HCT116 (cell line): ENCODE measurements at places on chromosomes 4 and X.

- DNase-seq, result peak; percentile 67
Measured at GRCh38 chrX:65871671-65872311, 168.1 kb downstream of the VSIG4 start.

DNA sequence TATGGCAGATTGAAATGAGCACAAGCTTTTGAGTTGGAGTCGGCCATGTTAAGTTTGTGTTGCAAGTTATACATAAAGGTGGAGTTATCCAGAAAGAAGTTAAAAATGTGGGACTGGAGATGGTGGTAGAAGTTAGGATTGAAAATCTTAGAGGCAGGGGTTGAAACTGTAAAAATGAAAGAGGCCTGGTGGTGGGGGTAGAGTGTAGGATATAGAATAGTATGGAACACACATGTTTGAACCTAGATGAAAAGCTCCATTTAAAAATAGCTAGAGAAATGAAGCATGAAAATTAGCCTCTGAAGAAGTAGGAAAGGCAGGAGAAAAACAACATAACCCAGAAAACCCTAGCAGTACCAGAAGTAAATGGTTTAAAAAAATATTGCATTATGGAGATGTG, 131.8 kb upstream of the ENPEP start:
- DNase-seq, result peak; percentile 3

DNA sequence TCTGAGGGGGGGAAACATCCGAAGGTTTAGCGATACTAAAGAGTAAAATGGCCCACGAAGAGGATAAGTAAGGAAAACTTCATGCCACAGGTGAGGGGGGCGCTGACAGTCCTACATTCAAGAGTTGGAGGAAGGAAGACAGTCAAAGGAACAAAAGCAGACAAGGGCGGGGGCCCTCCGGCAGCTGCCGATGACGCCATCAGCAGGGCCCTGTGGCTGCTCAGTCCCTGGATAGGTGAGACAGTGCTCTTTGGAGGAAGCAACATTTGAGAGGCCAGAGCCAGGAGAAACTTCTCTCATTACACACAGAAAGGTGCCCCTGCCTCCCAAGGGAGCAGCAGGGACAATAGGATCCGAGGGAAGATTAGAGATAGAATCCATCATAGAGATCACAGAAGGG, 41.5 kb downstream of the RAB40AL start:
- no peak for DNase-seq

DNA sequence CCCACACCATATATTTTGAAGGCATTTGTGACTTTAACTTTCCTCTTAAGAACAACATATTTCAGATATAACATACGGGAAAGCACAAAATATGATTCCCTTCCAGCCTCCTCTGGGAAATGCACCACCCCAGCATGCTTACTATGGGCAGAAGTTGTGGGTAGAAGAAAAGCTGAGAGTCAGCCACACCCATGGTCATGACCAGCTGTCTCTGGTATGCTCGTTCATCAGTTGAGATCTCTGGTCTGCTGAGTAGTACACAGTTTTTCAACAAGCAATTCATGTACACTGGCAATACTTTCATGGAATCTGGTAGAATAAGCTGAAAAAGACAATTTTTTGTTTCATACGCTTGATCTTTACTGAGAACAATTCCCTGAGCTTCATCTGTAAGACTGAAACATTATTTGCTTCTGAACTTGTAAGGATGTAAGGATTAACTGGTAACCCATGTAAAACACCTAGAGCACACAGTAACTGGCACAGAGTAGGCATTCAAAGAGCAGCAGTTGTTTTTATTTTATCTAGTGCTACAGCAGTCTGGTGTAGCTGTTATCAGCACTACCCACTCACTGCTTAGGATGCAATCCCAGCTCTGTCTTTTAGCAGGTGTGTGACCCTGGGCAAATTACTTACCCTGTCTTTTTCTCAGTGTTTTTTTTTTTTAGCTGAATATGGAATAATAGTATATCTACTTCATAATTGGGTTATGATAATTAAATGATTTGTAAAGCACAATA, 47.6 kb downstream of the METTL14 start:
- no peak for DNase-seq

GRCh38 chrX:19334945-19335626, 8.6 kb upstream of the PDHA1 start:
- DNase-seq, result peak; percentile 40

DNA sequence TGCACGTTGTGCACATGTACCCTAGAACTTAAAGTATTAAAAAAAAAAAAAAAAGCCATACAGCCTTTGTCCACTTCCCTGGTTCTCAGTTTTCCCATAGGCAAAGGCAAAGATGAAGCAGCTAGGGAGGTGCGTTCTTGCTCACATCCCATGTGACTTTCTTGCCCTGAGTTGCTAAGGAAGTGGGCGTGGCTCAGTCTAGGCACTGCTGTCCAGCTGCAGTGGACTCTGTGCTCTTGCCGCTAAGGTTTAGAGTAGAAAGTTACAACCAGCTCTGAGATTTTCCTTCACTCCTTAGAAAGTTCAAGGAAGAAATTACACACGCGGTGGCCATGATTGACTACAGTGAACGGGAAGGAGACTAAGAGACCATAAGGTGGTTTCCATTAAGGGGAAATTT, 144.7 kb downstream of the NAA11 start:
- DNase-seq, result no peak

DNA sequence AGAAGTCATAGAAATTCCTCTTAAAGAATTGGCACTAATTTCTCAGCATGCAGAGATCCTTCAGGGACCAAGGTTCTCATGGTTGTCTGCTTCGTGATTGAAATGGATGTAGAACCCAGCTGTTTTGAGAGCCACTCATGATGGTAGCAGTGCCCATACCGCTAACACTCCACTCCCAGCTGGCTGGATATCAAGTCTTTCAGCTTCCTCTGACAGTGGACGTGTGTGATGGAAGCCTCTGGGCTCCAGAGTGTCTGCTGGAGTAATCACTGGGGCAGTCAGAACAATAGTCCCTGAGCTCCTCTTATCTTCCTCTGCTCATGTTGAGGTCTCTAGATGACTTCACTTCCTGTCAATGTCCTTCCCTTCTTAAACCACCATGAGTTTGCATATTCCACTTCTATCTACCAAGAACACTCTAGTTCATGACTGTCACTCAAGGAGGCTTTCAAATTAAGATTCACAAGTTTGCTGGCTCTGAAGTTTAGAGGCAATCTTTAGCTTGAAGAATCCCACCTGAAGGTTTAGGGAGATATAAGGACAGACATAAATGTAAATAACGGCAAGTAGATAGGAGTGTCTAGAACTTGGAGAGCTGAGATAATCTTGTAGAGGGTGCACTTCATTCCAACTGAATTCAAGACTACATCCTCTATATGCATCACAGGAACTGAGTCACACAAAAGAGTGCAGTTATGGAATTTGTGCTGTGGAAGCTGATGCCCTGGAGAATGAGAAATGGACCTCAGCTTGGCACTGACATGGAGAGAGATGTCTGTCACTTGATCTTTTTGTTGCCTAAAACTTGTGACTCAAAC, 64.5 kb upstream of the WDR1 start:
- no peak for DNase-seq

DNA sequence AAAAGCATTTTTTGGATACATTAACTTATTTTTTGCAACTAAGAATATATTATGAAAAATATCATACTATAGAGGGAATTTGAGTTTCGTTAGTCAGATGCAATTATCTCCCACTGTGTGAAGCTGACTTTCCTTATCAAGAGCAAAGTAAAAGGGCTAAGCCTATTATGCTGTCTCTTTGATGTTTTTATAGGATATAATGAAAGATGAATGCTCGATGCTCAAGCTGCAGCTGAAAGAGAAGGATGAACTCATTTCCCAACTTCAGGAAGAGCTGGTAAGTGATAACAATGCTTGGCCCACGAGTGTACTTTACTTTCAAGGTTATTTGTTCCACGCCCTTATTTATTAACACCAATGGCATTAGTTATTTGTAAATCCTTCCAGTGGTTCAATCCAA, 688.4 kb downstream of the CCSER1 start:
- DNase-seq, result no peak

GRCh38 chrX:71619193-71619592, 882 bp upstream of the CXCR3 start:
- DNase-seq, result no peak

DNA sequence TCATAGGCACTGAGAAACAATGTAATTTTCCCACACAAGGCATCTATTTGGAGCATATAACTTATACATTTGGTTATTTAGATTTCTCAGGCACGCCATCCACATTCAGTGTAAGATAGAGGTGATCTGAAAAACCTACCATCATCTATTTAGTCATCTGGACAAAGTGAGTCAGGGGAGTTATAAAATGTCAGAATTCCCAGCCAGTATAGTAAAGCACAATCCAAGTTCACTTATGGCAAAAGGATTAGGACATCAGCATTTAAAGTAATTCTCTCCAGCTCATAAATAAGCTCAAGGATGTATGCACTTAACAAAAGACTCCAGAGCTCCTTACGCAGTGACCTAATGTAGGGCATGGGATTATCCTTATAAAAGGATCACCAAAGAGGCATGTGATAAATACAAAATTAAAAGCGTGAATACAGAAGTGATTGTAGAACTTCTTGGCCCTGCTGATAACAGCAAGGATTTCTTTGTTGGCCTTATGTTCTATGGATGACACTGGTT, 65.3 kb upstream of the DCLK2 start:
- DNase-seq, result no peak

- no peak for DNase-seq
Measured at GRCh38 chrX:153414856-153415510, 3.7 kb downstream of the ZFP92 start.

DNA sequence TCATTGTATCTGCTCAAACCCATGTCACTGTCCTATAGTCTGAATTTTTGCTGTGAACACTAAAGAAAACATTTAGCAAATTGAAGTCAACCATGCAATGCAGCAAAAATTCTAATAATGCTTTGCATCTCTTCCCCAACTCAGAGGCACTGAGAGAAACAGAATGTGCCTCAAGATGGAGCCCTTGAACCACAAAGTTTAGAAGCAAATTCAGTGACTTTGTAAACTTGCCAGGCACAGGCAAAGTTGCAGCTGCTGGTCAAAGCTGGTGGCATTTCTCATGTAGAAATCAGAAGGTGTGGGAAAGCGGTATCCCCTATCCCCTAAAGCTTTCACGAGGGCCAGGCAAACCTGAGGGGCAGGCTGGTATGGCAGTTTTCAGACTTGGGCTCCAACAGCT, 121.7 kb upstream of the DIPK2B start:
- peak; percentile 51 for DNase-seq

DNA sequence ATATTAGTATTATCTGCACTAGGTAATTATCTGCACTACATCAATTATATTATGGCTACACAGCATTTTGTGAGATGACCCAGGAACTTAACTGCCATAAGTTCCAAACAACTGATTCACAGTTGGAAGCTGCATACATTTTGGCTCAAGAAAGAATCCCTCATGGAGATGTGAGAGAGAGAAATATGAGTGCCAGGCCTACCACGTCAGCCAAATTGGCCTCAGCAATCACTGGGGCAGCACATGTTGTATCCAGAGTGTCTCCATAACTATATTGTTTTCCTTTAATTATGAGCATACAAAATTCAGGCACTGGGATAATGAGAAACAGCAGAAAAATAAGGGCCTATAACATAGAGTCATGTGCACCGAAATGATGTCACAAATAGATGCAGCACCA, 174.2 kb upstream of the DMD start:
- DNase-seq, result no peak

- no peak for DNase-seq
Measured at GRCh38 chr4:174037049-174037448, 246.4 kb downstream of the FBXO8 start.

- no peak for DNase-seq
Measured at GRCh38 chr4:1042352-1043055, 31.1 kb downstream of the FGFRL1 start.

DNA sequence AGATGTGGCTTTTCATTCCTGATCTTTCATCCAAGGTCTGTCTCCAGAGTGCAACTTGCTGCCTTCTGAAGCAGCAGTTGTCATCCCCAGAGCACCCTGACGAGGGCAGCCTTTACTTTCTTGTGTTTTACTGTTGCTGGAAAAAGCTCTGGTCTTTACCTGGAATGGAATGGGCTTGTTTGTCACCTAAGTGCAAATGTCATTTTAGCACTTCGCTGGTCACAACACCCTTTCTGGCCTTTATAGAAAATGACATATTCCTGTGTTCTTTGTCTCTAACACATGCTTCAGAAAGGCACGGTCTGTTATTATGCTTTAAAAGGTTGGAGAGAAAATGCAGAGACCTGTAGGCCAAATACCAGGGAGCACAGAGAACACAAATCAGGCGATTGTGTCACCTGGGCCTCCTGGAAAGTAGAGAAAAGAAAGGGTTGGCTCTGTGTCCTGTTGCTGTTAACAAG, 332.7 kb upstream of the IGFBP7 start:
- no peak for DNase-seq

- no peak for DNase-seq
Measured at GRCh38 chrX:1162119-1162916, 50.1 kb downstream of the CRLF2 start.

DNA sequence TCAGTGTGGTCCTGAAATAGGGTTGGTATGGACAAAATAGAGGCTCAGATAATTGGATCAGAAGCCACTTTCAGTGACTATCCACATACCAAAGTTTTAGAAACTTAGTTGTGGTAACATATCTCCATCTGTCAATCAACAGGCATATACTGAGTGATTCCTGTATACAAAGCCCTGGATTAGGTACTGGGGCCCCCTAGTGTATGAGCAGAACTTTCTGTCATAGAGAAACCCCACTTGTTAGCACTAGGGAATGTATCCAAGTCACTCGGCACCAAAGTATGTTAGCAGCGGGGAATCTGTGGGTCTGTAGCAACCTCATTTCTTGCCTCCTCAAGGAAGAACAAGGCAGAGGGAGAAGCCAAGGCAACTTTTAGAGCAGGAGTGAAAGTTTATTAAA, 50.7 kb downstream of the MAP7D3 start:
- no peak for DNase-seq

- no peak for DNase-seq
Measured at GRCh38 chr4:107858158-107858742, 33.5 kb downstream of the SGMS2 start.

DNA sequence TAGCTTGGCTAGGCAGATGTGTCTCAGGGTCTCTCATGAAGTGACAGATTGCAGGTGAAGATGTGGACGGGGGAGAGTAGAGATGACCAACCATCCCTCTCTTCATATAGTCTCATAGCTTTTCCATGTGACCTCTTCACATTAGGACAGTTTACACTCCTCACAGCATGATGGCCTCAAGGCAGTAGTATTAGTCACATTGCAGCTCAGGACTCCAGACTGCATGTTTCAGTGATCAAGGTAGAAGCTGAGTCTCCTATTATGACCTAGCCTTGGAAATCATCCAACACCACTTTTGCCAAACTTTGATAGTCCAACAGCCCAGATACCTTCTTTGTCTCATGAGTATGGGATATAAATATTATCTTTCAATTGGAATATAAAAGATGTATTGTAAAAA, 147.7 kb downstream of the GASK1B start:
- DNase-seq, result peak; percentile 13

GRCh38 chrX:71577682-71578081, 555 bp upstream of the GCNA start:
- DNase-seq, result no peak

GRCh38 chr4:166435449-166435848, 562.4 kb downstream of the TLL1 start:
- no peak for DNase-seq

- no peak for DNase-seq
Measured at GRCh38 chr4:174559894-174560293, 37.6 kb upstream of the HPGD start.

- DNase-seq, result no peak
Measured at GRCh38 chr4:150826306-150826705, 188.8 kb downstream of the LRBA start.
